ENCODE measurements at places on chromosomes 7 and 10.

DNA sequence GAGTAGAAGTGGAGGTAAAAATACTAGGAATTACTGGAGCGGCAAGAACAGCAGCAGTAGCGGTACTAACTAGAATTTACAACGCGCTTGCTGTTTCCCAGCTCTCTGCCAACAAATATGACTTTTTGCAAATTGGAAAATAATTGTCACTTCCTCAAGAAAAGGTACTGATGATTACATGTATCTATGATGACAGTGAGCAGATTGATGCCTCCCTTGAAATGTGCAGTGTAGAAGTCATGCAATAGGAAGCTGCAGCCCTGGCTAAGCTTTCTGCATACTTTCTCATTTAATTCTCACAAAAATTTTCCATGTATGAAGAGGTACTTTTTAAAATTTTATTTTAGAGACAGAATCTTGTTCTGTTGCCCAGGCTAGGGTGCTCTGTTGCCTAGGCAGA is 49.9 kb downstream of the ANK3 start:
- DNase-seq = no peak

DNA sequence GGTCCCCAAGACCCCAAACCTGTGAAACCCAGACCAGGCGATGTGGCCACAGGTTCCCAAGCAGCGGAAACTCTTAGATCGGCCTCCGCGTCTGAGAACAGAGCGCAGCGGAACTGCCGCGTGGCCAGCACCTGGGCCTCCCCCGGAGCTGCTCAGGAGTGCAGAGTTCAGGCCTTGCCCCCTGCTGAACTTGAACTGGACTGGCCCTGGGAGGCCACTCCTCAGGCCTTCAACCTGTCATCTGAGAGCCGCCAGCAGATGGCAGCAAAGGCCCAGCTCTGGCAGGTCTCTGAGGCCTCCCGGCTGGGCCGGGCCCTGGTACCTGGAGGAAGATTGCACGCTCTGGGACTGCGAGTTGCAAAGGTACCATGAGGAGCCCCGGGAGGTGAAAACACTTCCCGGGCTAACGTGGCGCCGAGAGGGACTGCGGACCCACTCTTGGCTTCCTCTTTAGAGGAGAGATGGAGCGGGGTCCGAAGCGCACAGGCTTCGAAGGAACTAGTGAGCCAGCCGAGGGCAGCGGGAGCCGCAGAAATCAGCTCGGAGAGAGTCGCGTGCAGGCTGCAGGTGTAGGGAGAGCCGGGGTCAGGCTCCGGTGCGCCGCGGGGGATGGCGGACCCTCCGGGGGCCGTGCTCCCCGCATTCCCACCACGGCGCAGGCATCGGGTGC is 89.2 kb downstream of the PAXIP1 start:
- DNase-seq = peak; percentile 78

DNA sequence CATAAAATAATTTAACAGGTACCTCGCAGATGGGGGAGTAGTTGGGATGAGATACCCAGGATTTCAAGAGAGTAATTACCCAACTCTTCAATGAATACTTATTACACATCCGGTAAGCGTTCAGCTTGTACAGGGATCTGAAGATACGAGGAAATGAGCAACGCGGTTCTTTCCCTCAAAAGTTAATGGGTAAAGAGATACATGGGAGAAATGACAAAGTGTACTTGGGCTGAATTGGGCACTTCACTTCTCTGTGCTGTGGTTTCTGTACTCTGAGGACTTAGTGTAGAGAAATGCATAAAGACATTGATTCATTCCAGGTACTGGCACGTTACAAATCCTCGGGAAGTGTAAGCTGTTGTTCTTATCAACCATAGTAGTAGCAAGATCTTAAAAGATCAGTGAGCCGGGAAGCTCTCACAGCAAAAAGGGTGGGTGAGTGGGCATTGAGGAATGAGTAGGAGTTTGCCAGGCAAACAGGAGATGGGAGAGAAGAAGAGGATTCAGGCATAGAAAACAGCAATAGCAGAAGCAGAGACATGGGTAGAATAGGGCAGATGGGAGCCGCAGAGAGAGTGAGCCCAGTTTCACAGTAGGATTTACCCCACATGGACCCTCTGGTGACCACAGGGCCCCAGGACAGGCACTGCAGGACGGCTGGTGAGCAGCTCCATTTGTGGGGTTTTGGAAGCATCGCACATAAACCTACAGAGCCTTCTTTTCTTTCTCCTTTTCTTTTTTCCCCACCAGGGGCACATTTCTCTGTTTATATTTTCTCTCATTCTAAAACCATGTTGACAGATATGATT is 304.3 kb upstream of the PITRM1 start:
- DNase-seq = no peak

DNA sequence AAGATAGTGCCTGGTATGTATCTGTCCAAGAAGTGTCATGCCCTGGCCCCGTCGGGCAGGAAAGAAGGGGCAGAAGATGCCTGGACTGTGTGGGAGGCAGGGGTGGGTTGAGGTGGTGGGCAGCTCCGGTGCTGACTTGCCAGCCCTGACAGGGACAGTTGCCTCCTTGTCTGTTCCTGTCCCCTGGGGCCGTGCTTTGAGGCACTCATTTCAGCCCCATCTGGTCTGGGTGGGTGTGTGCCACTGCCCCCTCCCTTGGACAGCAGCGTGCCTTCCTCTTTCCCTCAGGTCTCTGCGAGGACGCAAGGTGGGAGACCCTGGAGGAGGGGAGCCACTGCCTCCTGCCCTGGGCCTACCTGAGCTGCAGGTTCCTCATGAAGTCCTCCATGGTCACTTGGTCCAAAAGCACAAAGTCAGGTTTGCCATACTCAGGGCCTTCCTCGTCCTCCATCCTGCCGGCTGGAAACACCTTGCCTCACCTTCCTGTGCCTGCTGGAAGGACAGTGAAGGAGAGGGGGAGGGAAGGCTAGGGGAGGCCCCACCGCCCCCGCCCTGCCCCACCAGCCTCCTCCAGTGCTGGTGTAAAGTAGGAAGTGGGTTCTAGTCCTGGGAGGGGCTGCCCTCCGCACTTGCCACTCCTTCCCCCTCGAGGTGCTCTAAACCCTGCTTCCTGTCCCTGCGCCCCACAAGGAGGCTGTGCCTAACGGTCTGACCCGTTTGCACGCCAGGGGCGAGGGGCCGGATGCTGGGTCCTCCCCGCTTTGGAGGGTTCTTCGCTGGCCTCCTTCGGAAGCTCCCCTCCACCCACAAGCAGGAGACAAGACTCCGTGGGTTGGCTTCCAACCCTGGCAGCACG is at the start of gene MYO1G:
Gene MYO1G, minus strand, starts transcription at position 505 of the 856 bp plus-strand sequence. Its CDS starts 54 bp downstream, at position 451.
- no peak for DNase-seq
